Right ventricle myocardium inferior (tissue), 1 donor: ENCODE measurements at places on chromosomes 3 and 15.
A peak's percentile ranks its signal among the peaks of the same experiment; 100 is the strongest.

DNA sequence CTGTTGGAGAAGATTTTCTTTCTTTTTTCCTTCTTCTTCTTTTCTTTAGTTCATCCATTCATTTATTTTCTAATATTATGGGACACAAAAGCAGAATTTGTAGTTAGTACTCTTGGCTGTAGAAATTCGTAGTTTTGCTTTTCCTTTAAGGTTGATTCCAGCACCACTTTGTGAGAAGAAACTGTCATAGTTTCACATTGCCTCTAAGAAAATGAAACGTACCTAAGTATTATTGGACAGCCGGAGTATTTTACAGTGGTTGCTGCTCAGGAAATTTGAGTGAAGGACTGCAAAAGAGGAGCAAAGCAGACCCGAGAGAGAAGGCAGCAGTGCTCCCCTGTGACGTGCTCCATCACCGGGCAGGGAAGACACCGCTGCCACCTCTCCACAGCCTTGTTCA is 48.1 kb downstream of the PLCL2 start:
- DNase-seq, result no peak

- no peak for DNase-seq
Observed at GRCh38 chr3:193564012-193564411, 9.3 kb upstream of the ATP13A4 start.

DNA sequence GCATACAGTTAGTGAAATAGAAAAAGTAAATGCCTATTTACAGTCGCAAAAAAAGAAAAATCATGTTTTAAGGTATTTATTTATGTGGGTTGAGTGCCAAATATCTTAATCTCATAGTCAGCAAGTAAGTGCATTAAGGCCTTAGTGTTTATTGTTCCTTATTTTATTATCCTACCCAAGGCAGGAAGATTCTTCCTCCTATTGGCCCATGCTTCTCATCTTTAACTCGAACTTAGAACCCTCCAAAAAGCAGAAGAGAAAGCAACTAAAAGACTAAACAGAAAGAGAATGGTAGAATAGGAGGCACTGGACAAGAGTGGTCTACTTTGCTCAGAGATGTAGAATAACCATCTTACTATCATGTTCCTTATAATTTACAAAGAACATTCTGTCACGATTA is 7.5 kb downstream of the RFX7 start:
- DNase-seq, result no peak

GRCh38 chr3:4736284-4736861 is 242.9 kb upstream of the BHLHE40 start:
- no peak for DNase-seq

- DNase-seq, result no peak
Observed at GRCh38 chr3:123778525-123778924, 105.6 kb downstream of the MYLK start.

GRCh38 chr3:152287898-152288576 is 19.3 kb downstream of the MBNL1 start:
- DNase-seq, result no peak

DNA sequence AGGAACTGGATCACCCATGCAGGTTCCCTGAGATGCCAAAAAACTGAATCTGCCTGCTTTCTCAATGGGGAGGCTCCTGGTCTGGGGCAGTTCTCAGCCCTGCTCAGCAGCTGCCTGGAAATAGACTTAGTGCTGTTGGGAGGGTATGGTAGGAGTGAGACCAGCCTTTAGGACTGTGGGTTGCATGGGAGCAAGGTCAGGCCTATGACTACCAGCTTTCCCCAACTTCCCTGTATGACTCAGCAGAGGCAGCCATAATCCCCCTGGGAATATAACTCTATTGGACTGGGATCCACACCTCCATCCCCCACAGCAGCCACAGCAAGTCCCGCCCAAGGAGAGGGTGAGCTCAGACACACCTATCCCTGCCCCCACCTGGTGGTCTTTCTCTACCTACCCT is 87.0 kb downstream of the CFAP44 start:
- DNase-seq, result no peak

DNA sequence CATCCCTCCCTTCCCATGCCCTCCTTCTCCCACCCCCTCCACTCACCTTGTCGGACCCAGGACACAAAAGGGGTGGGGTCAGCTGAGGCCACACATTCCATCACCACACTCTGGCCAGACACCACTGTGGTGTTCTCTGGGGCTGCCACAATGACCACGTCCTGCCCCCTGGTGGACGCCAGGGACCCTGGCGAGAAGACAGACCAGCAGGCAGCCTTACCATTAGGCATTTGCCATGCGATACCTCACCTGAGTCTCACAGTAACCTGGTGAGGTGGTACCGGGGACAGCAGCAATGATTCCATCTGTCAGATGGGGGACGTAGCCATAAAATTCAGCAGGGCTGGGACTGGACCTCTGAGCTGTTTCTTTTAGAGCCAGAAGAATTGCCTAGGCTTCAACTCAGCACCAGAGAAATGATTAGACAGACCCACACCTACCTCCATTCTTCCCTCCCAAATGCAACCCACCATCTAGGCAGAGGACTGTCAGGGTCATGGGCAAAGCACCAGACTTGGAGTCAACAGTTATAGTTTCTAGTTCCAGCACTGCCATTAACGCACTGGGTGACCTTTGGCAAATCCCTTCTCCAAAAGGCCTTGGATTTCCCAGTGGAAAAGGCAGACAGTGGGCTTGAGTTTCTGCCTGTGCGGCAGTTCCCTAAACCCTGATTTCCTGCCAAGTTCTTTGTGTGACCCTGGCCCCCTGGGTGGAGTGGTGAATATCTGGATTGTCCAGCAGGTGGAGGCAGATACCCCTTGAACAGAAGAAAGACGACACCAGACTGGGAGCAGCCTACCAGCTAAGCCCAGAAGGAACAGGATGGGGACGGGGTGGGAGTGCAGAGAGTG is 21.8 kb downstream of the IGDCC4 start:
- DNase-seq, result peak; percentile 79

- no peak for DNase-seq
Observed at GRCh38 chr15:49610157-49610918, 10.3 kb downstream of the FAM227B start.

GRCh38 chr15:92392462-92392861 is 1.2 kb upstream of the ST8SIA2 start:
- DNase-seq, result no peak

GRCh38 chr3:107599772-107600145 is 77.0 kb downstream of the BBX start:
- no peak for DNase-seq

DNA sequence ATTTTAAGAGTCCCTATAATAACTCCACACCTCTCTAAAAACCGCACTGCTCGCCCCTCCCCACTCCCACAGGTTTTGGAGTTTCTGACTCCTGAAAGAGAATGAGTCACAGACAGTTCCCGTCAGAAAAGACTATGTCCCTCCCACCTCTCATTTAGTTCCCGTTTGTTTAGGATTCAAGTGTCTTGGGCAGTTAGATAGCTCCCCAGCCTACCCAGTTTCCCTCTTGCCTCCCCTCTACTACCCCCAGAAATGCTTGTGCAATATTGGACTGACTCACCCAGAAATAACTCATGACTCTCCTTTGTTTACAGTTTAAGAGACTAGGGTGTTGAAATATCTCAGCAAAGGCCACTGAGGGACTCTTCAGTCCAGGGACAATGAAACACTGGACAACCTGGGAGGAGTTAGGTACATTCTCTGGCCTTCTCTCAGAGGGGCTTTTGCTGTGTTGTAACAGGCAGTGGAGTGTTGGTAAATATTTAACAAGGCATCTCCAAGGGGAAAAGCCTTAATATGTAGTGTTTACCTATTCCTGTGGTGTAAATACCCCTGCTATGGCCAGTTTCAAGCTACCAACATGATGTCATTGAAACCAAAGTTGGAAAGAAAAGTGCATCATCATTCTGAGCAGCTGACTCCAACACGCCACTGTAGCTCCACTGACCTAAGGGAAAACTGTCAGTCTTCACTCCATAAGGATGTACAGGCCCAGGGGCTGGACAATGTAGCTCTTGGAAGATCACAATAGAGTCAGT is 96.1 kb upstream of the CHD2 start:
- peak; percentile 79 for DNase-seq

GRCh38 chr3:133447750-133448477 is 48.1 kb downstream of the BFSP2 start:
- DNase-seq, result no peak

GRCh38 chr3:157532529-157533297 is 29.5 kb upstream of the VEPH1 start:
- DNase-seq, result no peak
